Osteocyte (in vitro differentiated cells): ENCODE measurements at places on chromosomes 7 and 10. TPM values are rescaled to one million over a fixed set of nuclear protein-coding genes. Genes with fewer than 3 reads are reported as not detected.

FAM25A gene
- total RNA-seq: not detected in 2 replicates

DNA sequence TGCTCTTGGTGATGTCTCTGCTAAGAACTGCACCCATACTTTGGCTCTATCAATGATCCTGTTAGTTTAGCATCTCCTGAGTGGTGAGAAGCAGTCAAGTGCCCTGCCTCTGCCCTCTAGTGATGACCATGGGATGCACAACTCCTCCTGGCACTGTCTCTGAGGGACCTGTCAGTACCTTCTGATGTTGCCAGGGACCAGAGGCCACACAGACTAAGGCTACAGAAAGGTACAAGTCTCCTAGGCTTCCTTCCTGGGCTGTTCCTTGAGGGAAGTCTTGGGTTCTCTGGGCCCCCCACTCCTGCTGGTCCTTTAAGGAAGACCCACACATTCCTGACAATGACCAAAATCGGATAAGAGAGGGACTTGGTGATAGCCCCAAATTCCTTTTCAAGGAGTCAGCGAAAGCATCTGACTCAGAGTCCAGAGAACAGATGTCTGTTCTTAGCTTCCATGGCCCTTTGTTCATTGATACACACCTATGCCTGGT lies 15.3 kb downstream of the NKX2-3 start:
- no peaks in the 10 kb centered on the region for H3K36me3 ChIP-seq
- no peak overlapping the region for H3K4me3 ChIP-seq
- H3K4me1 ChIP-seq: no peaks in the 10 kb centered on the region
- no peak for DNase-seq

GRCh38 chr7:15764851-15765382 lies 78.4 kb upstream of the MEOX2 start:
- H3K27ac ChIP-seq: no peak overlapping the region
- H3K36me3 ChIP-seq: no peaks in the 10 kb centered on the region
- H3K4me1 ChIP-seq: peaks cover 16% of the 10 kb centered on the region
- no peaks in the 10 kb centered on the region for H3K27me3 ChIP-seq

DNA sequence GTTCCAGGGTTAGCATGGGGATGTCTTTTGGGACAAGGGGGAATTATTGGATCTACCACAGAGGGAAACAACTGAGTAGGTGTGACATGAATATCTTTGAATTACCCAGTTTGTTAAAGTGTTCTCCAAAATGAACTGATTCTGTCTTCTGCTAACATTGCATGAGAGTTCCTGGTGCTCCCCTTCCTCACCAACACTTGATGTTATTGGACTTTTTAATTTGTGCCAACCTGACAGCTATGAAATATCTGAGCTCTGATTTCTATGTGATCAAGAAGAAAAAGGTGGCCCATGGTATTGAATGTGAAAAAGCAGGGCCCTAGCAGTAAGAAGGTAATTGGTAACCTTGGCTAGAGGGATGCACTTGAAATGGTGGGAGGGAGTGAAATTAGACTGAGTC lies 4.6 kb upstream of the VPS37D start:
- DNase-seq: no peak
- peaks cover 5% of the 10 kb centered on the region for H3K4me1 ChIP-seq
- H3K4me3 ChIP-seq: no peak overlapping the region
- peaks cover 25% of the 10 kb centered on the region for H3K27me3 ChIP-seq

LCOR gene
- total RNA-seq: 22.6 and 26.8 TPM in 2 replicates

DNA sequence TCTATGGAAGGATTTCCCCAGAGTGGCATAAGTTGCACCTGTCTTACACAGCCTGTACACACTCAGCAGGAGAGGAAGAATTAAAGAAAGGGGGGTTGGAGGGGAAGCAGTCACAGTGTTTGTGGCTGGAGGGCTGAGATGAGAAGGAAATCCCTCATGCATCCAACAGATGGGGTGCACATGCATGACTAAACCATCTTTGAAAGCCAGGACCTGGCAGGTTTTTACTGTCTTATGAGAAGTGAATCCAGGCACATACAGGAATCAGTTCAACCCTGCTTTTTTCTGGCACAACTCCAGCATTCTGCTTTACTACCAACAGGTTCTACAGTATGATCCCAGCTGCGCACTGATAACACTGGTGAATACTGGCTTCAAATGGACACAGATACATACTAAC lies 107.7 kb downstream of the CACNA2D1 start:
- no peak overlapping the region for H3K27ac ChIP-seq
- no peak for DNase-seq
- H3K4me1 ChIP-seq: no peaks in the 10 kb centered on the region
- H3K36me3 ChIP-seq: peaks cover 10% of the 10 kb centered on the region
- no peaks in the 10 kb centered on the region for H3K27me3 ChIP-seq

- no peaks in the 10 kb centered on the region for H3K4me1 ChIP-seq
- H3K27me3 ChIP-seq: no peaks in the 10 kb centered on the region
- no peaks in the 10 kb centered on the region for H3K36me3 ChIP-seq
- DNase-seq: no peak
Observed at GRCh38 chr10:9561821-9562505, 1455.7 kb upstream of the CELF2 start.

STEAP1 gene
- total RNA-seq: not detected in 2 replicates

DNA sequence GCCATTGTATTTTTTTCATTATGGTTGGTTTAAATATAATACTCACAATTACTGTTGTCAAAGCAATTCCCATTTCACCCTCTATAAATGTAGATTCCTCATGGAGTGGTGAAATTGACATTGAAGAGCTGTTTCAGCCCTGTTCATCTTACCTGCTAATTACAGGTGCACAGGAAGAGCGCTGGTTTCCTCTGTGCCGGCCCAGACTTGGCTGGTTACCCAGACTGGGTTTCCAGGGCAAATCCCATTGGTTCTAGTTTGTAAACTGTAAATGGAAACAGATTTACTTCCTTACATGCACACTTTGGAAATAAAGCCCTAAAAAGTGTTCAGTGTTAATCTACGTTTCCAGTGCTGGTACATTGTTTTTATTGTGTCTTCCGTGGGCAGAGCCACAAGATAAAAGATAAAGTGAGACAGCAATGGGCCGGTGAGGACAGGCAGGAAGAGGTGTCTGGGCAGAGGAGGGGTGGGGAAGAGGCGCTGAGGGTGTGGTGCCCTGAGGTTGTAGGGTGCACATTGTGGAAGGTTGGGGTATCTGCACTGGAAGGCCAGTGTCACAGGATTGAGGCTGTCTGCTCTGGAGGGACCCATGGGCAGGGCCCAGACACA lies 71.6 kb upstream of the ZPBP start:
- no peaks in the 10 kb centered on the region for H3K4me1 ChIP-seq
- H3K4me3 ChIP-seq: no peak overlapping the region
- DNase-seq: no peak
- no peak overlapping the region for H3K27ac ChIP-seq

DNA sequence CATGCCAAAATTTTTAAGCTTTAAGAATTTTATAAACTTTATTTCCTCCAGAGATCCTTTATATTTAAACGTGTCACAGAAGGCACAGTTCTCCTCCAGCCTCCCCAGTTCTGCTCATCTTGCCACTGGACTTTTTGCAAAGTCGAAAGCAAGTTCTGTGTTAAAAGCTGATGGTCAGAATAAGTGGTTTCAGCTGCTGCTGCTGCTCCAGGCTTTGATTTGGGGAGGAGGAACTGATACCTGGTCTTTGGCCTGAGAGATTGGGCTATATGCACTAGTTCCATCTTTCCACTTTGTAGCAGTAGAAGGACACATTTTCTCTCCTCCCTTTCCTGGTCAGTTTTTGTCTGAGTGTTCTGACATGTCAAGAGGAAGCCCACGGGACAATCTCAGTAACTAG lies 435.9 kb upstream of the PHF14 start:
- no peak for DNase-seq
- H3K27ac ChIP-seq: no peak overlapping the region
- peaks cover 6% of the 10 kb centered on the region for H3K27me3 ChIP-seq
- H3K4me1 ChIP-seq: no peaks in the 10 kb centered on the region
- no peaks in the 10 kb centered on the region for H3K36me3 ChIP-seq
